ENCODE measurements at places on chromosomes 7 and 10.

- no peak for DNase-seq
Measured at GRCh38 chr10:89479771-89480446, 55.5 kb downstream of the SLC16A12 start.

DNA sequence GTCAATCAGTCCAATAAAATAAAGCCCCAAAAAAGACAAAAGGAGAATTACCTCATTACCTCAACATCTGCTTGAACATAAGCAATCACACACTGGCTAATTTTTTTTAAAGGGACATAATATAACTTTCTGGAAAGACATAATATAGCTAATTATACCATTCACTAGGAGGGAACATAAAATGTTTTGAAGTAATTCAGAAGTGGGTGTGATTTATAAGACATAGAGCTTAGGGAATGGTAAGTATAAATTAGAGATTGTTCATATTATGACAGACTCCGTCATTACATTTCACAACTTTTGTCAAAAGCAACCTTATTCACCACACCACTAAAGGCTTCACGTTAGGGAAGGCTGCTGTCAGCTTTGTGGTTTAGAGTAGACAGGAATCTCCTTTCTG is 3.8 kb downstream of the SHTN1 start:
- DNase-seq, result no peak

DNA sequence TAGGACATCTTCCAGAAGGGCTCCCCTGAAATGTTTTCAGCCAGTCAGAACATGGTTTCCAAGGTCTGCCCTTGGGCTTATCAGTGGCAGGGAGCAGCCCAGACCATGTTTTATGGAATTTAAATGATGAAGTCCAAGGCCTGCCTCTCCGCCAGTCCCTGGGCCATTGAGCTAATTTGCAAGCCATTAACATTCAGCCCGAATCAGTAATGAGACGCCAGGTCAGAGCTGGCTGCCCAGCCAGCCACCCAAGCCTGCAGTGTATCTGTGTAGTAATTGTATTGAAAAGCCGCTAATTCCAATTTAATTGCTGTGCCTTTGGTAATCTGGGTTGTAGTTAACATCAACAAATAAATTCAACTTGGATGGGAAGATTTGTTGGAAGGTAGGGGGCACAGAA is 131.4 kb downstream of the PAXIP1 start:
- no peak for DNase-seq

- no peak for DNase-seq
Measured at GRCh38 chr10:120555842-120556532, 99.0 kb downstream of the PLPP4 start.

- DNase-seq, result no peak
Measured at GRCh38 chr7:2255145-2256139, 13.4 kb downstream of the NUDT1 start.

- DNase-seq, result no peak
Measured at GRCh38 chr10:125700355-125700911, 17.5 kb upstream of the TEX36 start.

Measured in stimulated activated CD4-positive, alpha-beta T cell treated with anti-CD3 and anti-CD28 coated beads, Interleukin-1b, Interleukin-23, amount 100 ng/mL, for 4 hours (primary cell).